Non-pigmented ciliary epithelial cell (primary cell): ENCODE measurements at places on chromosomes 11 and 22.
A peak's percentile ranks its signal among the peaks of the same experiment; 100 is the strongest.

- no peak for DNase-seq
Measured at GRCh38 chr22:41888627-41889200, 26.2 kb downstream of the SHISA8 start.

GRCh38 chr22:49349181-49349835 is 478.4 kb downstream of the BRD1 start:
- no peak for DNase-seq

DNA sequence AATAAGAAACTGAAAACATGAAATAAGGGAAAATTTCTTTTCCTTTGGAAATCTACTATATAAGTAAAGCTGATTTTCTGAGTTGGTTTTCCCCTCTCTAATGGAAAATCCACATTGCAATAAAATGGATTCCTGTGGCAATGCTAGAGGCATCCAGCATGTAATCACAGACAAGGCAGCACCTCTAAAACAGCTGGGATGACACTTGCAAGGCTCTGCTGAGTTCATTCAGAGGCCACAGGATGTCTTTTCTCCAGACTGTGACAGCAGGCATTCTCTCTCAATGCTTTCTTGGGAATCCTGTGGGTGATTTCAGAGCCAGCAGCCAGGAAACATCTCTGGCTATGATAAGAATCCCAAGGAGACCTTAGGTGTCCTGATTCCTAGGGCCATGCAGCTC is 201.3 kb upstream of the BLID start:
- peak; percentile 74 for DNase-seq

- no peak for DNase-seq
Measured at GRCh38 chr11:74909385-74909784, 39.5 kb downstream of the XRRA1 start.

- DNase-seq: no peak
Measured at GRCh38 chr22:19580291-19580890, 56.2 kb upstream of the CLDN5 start.

- no peak for DNase-seq
Measured at GRCh38 chr11:59459916-59460315, 3.2 kb downstream of the OR4D6 start.
